Stimulated activated CD8-positive, alpha-beta memory T cell treated with anti-CD3 and anti-CD28 coated beads, Interleukin-7, amount 100 ng/mL, for 1 hour (primary cell): ENCODE measurements at places on chromosomes 7 and 10.

GRCh38 chr10:103696411-103697145 is 158.8 kb downstream of the SH3PXD2A start:
- DNase-seq = peak; percentile 17

GRCh38 chr7:74006451-74007241 is 21.3 kb upstream of the ELN start:
- no peak for DNase-seq

DNA sequence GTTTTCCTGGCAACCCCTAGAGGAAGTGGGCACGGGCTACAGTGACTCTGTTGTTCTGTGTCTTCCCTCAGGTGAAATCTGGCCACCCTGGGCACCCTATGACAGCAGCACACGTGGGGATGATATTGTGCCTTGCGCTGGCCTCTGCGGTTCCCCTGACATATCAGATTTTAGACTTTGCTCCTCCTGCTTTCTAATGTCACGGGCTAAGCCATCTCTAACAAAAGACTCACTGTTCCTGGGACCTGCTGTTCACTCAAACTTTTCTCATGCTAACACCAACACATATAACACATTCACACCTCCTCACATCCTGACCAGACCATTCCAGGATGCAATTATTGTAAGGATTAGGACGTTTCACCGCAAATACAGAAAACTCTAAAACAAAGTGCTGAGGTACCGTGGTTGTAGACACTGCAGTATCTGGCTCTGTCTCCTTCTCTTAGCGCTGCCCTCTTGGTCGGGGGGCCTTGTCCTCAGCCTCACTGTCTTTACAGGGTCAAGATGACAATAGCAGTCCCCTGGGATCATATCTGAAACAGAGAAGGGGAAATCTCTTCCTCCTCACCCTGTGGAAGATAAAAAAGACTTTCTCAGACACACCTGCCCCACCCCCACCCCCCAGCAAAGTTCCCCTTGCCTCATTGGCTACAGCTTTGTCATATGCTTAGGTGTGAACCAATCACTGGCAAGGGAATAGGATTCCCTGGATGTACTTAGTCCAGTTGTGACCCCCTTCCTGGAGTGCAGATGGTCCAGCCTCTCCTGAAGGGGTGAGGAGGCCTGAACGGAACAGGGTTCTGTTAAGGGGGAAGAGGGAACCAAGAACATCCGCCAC is 14.1 kb downstream of the CHN2 start:
- no peak for DNase-seq

GRCh38 chr10:1293157-1293556 is 237.0 kb downstream of the WDR37 start:
- DNase-seq = no peak

- no peak for DNase-seq
Observed at GRCh38 chr10:271722-272121, 136.5 kb downstream of the ZMYND11 start.

DNA sequence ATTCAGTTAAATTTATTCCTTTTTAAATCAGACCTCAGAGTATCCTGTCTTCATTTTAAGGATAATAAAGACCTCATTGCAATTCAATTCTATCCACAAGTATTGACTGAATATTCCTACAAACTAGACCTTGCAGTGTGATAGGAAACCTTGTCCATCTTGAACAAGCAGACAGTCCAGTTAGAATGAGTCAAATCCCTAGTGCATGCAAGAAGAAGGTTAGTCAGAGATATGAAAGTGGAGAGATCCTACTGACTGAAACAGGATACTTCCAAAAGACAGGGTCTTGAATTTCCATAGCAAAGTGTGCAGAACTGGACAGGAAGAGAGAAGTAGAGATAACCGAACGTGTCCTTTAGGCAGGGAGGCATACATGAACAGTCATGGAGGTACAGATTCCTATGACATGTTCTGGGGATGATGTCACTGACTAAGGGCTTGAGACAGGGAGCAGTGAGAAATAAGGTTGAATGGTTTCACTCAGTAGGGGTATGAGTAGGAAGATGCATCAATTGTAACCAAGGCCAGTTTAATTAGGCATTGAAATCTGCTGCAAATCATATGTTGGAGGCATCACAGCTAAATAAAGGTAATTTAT is 45.2 kb downstream of the PPP1R3A start:
- DNase-seq = no peak
